ENCODE measurements at places on chromosomes 6 and 20.

DNA sequence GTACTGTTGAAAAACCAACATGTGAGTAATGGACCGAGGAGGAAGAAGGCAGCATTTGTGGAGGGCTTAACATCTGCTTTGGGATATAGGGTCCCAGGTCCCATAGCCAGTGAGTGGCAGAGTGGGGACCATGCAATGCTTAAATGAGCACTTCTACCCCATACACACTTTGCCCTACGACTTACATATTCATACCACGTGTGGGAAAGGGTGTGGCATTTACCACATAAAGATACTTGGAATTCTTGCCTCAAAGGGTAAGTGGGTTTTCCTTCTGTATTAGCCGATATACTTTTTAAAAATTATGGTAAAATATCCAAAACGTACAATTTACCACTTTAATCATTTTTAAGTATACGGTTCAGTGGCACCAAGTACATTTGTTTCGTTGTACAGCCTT, 199.3 kb downstream of the BACH2 start:
- no peak for DNase-seq

DNA sequence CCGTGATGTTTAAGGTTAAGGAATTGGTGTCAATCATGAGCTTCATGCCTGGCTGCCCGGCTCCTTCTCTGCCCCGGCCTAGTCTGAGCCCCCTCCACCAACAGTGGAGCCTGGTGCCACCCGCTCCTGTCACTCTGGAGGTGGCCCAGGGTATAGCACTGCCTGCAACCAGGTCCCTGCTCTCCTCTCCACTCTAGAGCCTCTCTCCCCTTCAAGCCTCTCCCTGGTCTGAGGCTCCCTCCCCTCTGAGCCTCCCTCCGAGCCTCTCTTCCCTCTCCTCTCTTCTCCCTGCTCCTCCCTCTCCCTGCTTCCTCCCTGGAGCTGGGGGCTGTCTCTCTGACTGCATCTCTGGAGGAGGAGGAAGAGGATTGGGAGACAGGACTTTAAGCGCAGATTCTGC, 31.3 kb upstream of the MRGBP start:
- no peak for DNase-seq

DNA sequence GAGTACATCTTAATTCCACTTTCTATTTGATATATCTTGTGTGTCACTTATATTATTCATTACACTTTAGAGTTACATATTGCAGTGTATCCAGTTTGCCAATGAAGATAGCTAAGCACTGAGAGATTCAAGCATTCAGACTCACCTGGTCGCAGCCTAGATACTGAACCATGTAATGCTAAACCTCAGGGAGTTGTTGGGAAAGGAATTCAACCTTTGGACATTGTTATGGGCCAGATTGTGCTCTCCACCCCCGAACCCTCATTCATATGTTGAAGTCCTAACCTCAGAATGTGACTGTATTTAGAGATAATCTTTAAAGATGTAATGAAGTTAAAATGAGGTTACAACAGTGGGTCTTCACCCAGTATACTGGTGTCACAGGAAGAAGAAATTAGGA, 13.8 kb upstream of the KIF16B start:
- DNase-seq, result no peak

- DNase-seq, result no peak
Measured at GRCh38 chr20:23234311-23235078, 116.1 kb upstream of the NXT1 start.

- no peak for DNase-seq
Measured at GRCh38 chr20:51021067-51022025, 1.6 kb downstream of the KCNG1 start.

GRCh38 chr20:10263385-10264165, 44.9 kb downstream of the SNAP25 start:
- no peak for DNase-seq

DNA sequence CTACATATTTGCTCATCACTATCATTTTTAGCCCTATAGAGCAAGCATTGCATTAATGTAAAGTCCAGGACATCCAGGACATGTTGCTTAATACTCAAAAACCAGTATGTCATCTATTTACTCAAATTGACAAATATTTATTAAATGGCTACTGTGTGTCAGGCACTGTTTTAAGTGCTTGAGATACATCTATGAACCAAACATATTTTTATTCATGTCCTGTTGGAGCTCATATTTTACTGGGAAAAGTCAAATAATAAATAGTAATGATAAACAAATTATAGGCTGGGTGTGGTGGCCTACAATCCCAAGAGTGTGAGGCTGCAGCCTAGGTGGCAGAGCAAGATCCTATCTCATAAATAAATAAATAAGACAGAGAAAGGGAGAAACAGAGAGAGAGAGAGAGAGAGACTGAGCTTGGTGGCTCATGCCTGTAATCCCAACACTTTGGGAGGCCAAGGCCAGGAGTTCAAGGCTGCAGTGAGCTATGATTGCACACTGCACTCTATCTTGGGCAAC, 227.9 kb downstream of the GJA1 start:
- no peak for DNase-seq

DNA sequence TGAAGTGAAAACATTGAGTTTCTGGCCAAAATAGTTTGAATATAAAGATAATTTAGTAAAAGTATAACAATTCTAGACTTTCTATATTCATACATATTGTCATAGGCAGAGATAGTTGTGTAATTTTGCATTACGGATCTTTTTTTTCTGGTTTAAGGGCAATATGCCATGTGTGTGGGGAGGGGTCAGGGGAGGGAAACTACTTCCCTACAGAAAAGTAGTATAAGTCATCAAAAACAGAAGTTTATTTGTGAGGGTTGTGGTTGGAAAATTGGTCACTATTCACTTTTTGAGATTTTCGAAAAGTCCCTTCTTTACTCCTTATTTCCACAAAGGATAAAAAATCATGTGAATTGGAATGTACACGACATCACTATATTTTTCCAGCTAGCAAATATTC, 288.2 kb upstream of the PREP start:
- DNase-seq, result no peak

GRCh38 chr20:13419477-13419876, 198.4 kb downstream of the ISM1 start:
- no peak for DNase-seq

DNA sequence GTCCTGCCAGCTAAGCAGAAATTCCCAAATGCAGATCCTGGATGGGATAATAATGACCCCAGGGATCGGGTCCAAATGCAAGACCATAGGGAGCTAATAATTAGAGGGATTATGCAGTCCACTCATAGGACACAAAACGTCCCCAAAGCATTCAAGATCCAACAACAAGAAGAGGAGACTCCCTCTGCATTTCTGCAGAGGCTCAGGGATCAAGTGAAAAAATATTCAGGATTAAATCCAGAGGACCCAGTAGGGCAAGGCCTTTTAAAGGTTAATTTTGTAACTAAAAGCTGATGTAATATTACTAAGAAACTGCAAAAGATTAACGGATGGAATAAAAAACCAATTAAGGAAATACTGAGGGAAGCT, 22.2 kb downstream of the HLA-A start:
- DNase-seq, result no peak

GRCh38 chr6:127103482-127103881, 15.0 kb upstream of the RSPO3 start:
- DNase-seq, result no peak

DNA sequence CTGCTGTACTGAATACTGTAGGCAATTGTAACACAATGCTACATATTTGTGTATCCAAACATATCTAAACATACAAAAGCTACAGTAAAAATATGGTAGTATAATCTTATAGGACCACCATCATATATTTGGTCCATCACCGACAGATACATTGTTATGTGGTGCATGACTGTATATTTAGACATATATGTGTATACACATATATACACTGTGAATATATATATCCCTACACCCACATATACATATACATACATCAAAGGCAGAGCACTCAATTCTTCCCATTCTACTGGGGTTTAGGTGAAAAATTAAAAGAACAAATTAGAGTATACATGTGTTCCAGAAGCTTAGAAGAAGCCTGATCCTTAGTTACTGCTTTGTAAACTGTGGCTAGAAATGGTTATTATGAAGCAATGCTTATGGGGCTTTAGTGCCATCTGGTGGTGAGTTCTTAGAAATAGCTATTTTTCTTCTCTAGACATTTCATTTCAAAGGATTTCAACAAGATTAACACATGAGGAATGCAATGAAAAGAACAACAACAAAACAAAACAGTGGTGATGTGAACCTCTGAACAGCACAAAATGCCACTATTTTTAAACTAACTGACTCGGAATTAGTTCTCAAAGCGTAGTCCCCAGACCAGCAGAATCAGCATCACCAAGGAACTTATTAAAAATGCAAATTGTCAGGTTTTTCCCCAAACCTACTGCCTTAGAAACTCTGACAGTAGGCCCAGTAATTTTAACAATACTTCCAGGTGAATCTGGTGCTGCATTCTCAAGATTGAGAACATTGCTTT, 38.0 kb downstream of the PKHD1 start:
- DNase-seq, result peak; percentile 27

DNA sequence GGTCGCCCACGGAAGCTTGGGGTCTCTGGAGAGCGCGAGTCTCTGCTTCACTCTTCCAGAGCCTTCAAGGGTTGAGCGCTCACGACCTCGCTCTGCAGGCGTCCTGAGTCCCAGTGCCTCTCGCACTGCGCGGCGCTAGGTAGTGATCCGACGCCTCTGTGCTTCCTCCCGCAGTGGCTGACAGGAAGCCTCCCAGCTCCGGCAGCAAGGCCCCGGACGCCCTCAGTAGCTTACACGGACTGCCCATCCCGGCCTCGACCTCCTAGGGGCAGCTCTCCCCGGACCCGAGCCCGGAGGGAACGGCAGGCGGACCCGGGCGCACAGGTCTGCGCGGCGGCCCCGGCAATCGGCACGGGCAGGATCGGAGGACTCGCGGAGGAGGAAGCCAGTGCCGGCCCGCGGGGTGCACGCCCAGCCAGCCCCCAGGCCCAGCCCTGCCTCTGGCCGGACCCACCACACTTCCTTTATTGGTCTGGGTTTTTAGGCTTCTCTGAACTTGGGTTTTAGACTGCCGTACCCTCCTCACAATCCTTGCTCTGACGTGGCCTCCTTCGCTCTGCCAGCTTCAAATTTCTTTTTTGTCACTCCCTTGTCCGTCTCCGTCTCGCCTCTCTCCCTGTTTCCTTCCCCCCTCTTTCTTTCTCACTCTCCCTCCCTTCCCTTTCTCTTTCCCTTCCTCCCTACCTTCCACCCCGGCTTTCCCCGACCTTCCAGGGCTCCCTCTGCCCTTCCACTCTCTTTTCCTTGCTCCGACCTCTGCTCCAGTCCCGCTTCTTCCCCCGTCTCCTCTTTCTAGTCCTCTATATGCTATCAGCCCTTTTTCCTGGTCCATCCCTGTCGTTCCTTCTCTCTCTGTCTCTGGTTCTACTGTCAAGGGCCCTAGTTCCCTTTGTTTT, 9.1 kb downstream of the PAX1 start:
- DNase-seq, result no peak

- DNase-seq, result peak; percentile 84
Measured at GRCh38 chr6:31769684-31770371, 7.3 kb downstream of the VWA7 start.

DNA sequence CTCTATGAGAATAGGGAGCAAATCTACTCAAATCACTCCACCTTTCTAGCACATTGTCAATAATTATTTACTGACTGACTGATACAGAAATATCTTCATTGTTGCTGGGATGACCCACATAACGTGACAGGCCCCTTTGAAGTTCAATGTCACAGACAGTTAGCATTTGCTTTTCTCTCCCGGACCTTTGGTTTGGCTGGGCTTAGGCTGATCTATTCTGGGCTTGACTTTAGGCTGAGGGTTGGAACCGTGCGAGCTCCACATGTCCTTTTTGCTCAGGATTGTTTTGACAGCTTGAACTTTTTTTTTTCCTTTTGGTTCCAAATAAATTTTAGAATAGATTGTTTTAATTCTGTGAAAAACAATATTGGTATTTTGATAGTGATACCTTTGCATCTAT, 12.0 kb downstream of the ULBP3 start:
- no peak for DNase-seq

DNA sequence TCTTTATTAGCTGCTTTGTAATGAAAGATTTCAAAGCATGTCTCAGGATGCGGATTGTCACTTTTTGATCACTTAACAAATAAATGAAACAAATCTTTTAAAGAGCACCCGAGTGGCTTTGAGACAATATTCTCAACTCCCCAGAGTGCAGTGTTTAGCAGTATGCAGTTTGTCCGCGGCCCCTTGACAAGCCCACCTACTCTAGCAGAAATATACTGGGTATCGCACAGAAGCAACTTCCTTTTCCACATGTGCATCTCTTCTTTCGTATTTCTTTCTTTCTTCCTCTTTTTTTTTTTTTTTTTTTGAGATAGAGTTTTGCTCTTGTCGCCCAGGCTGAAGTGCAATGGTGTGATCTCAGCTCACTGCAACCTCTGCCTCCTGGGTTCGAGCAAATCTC, 84.5 kb upstream of the FAM184A start:
- DNase-seq, result no peak

DNA sequence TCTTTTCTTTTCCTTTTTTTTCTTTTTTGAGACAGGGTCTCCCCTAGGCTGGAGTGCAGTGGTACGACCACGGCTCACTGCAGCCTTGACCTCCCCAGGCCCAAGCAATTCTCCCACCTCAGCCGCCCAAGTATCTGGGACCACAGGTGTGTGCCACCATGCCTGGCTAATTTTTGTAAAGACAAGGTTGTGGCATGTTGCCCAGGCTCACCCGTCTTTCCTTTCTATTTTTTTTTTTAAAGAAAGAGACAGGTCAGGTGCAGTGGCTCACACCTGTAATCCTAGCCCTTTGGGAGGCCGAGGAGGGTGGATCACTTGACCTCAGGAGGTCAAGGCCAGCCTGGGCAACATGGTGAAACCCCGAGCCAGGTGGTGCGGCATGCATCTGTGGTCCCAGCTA, 16.6 kb downstream of the BANF2 start:
- DNase-seq, result no peak

GRCh38 chr20:5065879-5066383, 53.8 kb downstream of the PCNA start:
- no peak for DNase-seq

- DNase-seq, result peak; percentile 83
Measured at GRCh38 chr6:31568537-31568961, 3.5 kb upstream of the LTA start.

DNA sequence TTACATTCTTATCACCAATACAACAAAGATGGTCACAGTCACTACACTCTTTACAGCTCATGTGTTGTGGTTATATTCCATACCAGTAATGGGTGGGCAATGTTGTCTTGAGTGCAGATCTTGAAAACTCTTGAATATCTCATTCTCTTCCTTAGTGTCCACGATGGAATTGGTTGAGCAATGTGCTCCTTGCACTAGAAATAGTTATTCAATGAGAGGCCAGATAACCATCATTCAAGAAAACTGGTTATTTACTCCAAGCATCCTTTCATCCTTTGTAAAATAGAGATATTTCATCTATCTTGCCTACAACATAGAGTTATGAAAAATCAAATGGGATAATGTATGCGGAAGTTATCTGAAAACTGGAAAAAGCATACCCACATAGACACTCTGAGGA, 215.9 kb downstream of the ARHGAP18 start:
- no peak for DNase-seq

DNA sequence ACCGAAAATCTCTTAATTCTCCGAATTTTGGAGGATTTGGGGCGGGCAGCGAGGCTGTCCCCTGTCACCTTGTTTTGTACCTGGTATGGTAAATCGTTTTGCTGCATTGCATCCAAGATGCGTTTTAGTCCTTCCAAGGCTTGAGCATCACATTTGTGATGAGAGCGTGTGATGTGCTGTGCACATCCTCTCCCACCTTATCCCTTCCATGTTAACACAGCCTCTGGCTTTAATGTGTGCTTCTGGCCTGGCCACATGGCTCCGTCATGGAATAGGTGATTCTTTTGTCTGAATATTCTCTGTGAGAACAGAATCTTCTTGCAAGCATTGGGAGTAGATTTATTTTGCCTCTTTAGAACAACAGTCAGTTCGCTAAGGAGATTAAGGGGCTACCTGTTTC, 763 bp downstream of the TMEM14A start:
- DNase-seq, result no peak

GRCh38 chr6:35487658-35488516, 9.0 kb downstream of the TEAD3 start:
- no peak for DNase-seq
